GM23338 (cell line): ENCODE measurements at places on chromosomes 1 and 21.

DNA sequence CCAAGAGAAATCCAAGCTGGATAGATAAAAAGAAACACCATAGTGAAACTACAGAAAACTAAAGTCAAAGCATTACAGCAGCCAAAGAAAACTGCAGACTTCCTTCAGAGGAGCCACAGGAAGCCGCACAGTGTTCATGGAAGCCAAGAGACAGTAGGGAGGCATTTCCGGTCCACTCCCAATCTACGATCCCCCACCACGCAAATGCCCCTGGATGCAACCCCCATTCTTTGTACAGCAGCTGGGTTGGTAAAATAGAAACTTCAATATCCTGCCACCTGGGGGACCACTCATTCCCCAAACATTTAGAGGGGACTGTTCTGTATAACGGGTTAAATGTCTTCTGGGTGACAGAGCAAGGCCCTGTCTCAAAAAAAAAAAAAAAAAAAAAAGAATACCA is 43.9 kb upstream of the TSPEAR start:
- no peak for DNase-seq

DNA sequence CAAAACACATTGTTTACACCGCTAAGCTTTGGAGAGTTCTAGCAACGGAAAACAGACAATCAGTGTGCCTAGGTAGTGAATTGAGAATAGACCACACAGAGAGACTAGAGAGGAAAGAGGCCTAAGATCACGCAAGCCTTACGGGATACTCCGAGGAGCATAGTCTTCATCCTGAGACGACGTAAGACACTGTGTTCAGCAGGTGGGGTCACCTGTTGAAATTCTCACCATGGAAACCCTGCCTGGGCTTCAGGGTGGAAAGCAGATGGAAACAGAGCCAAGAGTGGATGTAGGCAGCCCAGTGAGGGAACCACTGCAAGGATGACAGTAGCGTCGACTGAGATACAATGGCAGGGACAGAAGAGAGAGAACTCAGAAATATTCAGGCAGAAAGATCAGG is 40.2 kb downstream of the COA6 start:
- no peak for DNase-seq

GRCh38 chr1:53592985-53593757 is 134.0 kb downstream of the DMRTB1 start:
- DNase-seq = no peak

- DNase-seq = no peak
Measured at GRCh38 chr1:235968831-235969230, 96.1 kb downstream of the NID1 start.

DNA sequence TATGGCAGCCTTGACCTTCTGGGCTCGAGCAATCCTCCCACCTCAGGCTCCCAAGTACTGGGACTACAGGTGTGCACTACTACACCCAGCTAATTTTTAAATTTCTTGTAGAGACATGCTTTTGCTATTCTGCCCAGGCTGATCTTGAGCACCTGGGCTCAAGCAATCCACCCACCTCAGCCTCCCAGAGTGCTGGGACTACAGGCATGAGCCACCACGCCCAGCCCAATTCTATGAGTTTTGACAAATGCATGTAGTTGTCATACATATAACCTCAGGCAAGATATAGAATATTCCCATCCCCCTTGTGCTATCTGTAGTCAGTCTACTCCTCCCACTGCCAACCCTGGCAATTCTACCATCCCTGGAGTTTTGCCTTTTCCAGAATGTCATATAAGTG is 38.7 kb upstream of the TTC22 start:
- no peak for DNase-seq

GRCh38 chr1:41327383-41327999 is 33.7 kb upstream of the FOXO6 start:
- DNase-seq = no peak

GRCh38 chr21:36104317-36105300 is 30.3 kb upstream of the CBR3 start:
- DNase-seq = peak; percentile 95

DNA sequence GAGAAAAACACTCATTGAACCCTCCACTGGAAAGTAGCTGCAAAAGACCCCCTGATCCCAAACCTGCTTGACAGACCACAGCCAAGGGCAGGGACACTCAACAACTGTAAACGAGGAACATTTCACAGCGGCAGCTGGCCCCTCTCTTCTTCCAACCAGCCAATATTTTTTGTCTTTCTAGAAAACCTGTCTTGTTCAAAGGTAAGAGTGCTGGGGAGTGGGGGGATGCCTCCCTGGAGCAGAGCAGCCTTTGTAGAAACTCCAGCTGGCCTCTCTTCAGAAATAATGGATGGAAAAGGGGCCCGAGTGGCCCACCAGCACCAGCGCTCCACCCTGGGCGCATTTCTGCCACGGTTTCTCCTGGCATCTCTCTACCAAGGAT is 384.0 kb downstream of the RRAGC start:
- peak; percentile 41 for DNase-seq

GRCh38 chr1:222996310-222996975 is 146.6 kb downstream of the TLR5 start:
- no peak for DNase-seq
